Endodermal cell (in vitro differentiated cells): ENCODE measurements at places on chromosomes 2 and 18. TPM values are rescaled to one million over a fixed set of nuclear protein-coding genes. Genes with fewer than 3 reads are reported as not detected.

KIF5C gene
- 39.1 to 50.1 TPM (median 39.7 TPM) in 3 replicates for total RNA-seq

RESP18 gene
- total RNA-seq: not detected in 2 replicates

RGPD6 gene
- total RNA-seq: 49.0 to 58.0 TPM (median 56.5 TPM) in 3 replicates

LHCGR gene
- not detected in 3 replicates for total RNA-seq

STON1 gene
- 12.1 to 19.5 TPM (median 17.9 TPM) in 3 replicates for total RNA-seq

TXNL1 gene
- 77.0 and 84.2 TPM in 2 replicates for total RNA-seq

GRCh38 chr2:5230855-5231254 lies 461.3 kb upstream of the SOX11 start:
- H3K27ac ChIP-seq: no peak overlapping the region
- no peaks in the 10 kb centered on the region for H3K36me3 ChIP-seq
- no peak for DNase-seq
- no peaks in the 10 kb centered on the region for H3K27me3 ChIP-seq

GRCh38 chr2:65574993-65575392 lies 142.6 kb upstream of the SPRED2 start:
- no peaks in the 10 kb centered on the region for H3K27me3 ChIP-seq
- H3K4me3 ChIP-seq: no peak overlapping the region
- H3K36me3 ChIP-seq: no peaks in the 10 kb centered on the region
- H3K4me1 ChIP-seq: peaks cover 9% of the 10 kb centered on the region
- H3K27ac ChIP-seq: no peak overlapping the region

DNA sequence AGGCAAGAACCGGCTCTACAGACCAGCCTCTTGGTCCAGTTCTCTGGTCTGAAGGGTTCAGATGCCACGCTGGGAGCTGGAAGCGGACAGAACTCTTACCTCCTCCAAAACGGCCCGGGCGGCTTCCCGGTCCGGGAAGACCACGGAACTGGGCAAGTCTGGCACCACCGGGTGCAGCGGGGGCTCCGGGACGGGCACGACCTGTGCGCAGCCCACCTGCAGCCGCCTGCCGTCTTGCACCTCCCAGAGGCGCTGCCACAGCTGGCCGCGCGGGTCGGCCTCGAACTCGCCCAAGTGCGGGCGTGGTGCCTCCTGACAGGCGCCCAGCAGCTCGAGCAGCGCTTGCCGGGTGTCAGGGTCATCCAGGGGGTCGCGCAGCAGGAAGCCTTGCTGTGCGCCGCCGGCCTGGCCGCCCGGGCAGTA lies 773 bp downstream of the CMPK2 start:
- no peak overlapping the region for H3K27ac ChIP-seq
- peak overlapping the region; percentile 85 for H3K4me3 ChIP-seq
- no peaks in the 10 kb centered on the region for H3K36me3 ChIP-seq
- H3K27me3 ChIP-seq: peaks cover 54% of the 10 kb centered on the region
- DNase-seq: peak; percentile 73

DNA sequence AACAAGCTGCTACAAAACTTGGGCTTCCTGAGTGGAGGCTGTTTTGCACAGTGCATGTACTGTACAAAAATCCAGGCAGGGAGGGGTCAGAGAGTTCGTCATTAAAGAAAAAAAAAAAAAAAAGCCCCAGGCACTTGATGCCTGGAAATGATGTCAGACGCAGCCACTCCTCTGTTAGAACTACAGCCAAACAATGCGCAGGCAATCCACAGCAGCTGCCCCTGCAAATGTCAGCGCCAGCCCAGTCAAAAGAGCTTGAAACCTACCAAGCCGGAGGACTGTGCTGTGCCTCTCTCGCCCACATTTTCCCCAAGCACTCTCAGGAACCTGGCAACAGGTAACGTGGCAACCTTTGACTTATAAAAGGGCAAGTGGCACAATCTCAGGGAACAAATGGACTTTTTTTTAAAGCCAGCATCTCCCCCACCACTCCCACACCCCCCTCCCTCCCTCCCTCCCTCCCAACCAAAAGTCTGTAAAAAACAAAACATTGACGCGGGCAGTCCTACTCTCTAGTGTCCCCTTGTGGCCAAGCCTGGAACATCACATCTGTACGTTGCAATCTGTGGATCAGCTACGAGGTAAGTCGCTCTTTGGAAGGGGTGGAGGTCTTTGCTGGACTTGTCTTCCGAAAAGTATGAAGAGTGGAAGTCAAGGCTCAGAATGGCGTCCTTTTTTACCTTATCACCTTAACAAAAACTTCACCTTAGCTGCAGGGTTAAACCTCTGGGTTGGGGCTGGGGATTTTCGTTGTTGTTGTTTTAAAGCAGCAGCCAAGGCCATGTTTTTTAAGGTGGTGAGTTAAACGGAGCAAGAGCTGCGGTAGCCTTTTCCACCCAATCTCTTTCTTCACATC lies 144.2 kb downstream of the TGIF1 start:
- H3K4me3 ChIP-seq: peak overlapping the region; percentile 87
- peak; percentile 96 for DNase-seq
- H3K27me3 ChIP-seq: no peaks in the 10 kb centered on the region
- H3K36me3 ChIP-seq: peaks cover 7% of the 10 kb centered on the region

DNA sequence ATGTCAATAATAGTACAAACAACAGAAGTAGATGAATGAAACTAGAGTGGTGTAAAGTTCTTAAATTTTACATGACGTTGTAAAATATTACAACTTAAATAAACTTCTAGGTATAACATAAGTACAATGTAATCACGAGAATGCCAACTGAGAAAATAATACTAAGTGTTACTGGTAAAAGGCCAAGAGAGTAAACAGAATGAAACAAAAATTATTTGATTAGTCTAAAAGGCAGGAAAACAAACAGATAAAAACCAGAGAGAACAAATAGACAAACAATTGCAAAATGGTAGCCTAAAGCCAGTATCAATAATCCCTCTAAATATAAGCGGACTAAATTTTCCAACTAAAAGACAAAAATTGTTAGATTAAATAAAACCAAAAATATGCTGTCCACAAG lies 71.9 kb downstream of the SMAD2 start:
- no peak for DNase-seq
- peaks cover 67% of the 10 kb centered on the region for H3K36me3 ChIP-seq
- no peaks in the 10 kb centered on the region for H3K27me3 ChIP-seq
- peak overlapping the region; percentile 44 for H3K4me3 ChIP-seq

- no peaks in the 10 kb centered on the region for H3K4me1 ChIP-seq
- no peaks in the 10 kb centered on the region for H3K36me3 ChIP-seq
- no peak for DNase-seq
These were observed 81.8 kb downstream of the BABAM2 start for GRCh38 chr2:27972311-27972710.

DNA sequence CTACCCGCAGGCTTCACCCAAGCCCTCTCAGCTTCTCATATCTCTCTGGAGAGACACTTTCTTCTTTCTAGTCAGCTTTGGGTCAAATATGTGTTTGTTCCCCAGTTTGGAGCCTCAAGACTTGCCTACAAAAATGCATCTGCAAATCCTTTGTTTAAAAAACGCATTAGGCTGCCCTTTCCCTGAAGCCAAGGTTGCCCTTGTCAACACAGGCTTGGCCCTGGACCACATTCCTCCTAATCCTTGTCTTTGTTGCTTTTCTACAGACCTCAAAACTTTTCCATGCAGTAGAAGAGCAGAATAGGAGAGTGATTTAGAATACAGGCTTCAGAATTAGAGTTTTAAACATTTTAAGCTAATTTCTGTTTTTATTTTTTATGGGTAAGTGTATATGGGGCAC lies 307.8 kb downstream of the NAPG start:
- no peaks in the 10 kb centered on the region for H3K27me3 ChIP-seq
- no peak overlapping the region for H3K4me3 ChIP-seq
- no peaks in the 10 kb centered on the region for H3K36me3 ChIP-seq
- DNase-seq: no peak
- H3K4me1 ChIP-seq: no peaks in the 10 kb centered on the region

DNA sequence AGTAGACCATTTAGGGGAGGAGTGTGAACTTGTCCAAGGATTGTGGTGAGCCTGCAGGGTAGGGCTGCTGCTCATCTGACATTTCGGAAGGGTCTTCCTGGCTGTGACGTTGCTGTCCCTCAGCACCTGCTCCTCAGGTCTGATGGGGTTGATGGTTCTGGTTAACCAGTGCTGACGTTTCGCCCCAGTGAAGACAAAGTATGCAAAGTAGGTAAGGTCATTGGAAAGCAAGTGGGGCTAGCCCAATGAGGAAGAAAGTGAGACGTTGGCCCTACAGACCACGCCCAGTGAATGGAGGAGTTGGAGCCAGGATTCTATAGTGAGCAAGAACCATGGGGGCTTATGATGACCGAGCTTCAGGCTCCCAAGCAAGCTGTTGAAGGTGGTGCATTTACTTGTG lies 33.4 kb upstream of the ZNF396 start:
- no peaks in the 10 kb centered on the region for H3K27me3 ChIP-seq
- DNase-seq: no peak

GRCh38 chr2:189336276-189336975 lies 104.8 kb upstream of the WDR75 start:
- H3K4me1 ChIP-seq: no peaks in the 10 kb centered on the region
- H3K27me3 ChIP-seq: no peaks in the 10 kb centered on the region
- no peak overlapping the region for H3K27ac ChIP-seq
- no peak for DNase-seq
- no peaks in the 10 kb centered on the region for H3K36me3 ChIP-seq

- H3K4me1 ChIP-seq: no peaks in the 10 kb centered on the region
- DNase-seq: peak; percentile 91
- H3K36me3 ChIP-seq: no peaks in the 10 kb centered on the region
- H3K4me3 ChIP-seq: no peak overlapping the region
- H3K27me3 ChIP-seq: peaks cover 51% of the 10 kb centered on the region
These were observed 7.0 kb upstream of the CIDEA start for GRCh38 chr18:12246849-12247808.

DNA sequence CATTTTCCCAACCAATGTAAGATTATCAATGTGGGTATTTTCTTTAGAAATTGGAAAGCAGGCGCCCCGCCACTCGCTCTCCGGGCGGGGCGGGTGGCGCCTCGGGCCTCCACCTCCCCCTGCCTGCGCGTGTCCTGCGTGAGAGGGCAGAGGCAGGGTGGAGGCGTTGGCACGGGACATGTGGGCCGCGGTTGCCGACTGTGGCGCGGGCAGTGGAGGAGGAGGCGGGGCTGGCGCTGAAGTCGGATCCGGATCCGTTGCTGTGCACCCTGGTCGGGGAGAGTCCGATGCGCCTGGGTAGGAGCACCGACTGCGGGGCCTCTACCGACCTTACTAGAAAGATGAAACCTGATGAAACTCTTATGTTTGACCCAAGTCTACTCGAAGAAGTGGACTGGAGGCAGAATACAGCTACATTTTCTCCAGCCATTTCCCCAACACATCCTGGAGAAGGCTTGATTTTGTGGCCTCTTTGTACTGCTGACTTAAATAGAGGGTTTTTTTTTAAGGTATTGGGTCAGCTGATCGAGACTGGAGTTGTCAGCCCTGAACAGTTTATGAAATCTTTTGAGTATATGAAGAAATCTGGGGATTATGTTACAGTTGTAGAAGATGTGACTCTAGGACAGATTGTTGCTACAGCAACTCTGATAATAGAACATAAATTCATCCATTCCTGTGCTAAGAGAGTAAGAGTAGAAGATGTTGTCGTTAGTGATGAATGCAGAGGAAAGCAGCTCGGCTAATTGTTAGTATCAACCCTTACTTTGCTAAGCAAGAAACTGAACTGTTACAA lies 37.9 kb downstream of the PMS1 start:
- no peaks in the 10 kb centered on the region for H3K27me3 ChIP-seq
- no peaks in the 10 kb centered on the region for H3K4me1 ChIP-seq
- no peak for DNase-seq

GRCh38 chr2:74474481-74474880 lies 2.0 kb upstream of the MRPL53 start:
- no peak for DNase-seq
- H3K27ac ChIP-seq: no peak overlapping the region
- H3K36me3 ChIP-seq: peaks cover 26% of the 10 kb centered on the region
- H3K4me1 ChIP-seq: no peaks in the 10 kb centered on the region
- H3K4me3 ChIP-seq: no peak overlapping the region
- H3K27me3 ChIP-seq: no peaks in the 10 kb centered on the region
